ENCODE measurements at places on chromosomes 1 and 21.

DNA sequence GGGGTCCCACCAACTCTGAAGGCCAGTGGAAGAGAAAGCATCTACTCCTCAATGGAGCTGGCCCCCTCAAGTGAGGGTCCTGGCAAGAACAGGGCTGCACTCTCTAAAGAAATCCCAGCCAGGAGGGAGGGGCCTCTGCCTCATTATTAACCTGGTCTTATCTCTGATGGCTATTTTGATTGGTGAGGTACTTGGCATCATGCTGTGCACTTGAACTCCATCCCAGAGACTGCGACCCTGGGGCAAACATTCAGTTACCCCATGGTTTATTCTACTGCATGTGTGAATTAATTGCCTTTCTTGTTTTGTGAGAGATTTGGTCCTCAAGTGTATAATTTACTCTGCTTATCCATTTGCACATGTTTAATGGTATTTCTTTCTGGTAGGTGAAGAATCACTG, 55.0 kb upstream of the ETV3 start:
- no peak for DNase-seq

DNA sequence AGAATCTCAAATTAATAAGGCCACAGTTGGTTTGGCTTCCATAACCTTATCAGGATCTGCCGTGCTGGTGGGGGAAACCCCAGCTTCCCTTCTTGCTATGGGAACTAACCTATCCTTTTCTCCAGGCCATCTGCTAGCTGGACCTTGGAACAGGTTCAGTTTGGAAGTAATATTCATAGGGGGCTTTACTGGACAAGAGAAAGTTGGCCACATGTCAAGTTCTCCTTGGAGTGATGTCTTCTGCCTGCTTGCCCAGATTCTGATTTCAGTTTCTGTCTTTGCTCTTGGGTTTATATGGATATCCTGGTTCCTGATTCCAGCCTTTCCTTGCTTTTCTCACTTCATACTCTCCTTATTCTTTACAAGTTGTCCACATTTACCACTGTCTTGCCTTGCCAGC, 279.6 kb downstream of the ASTN1 start:
- DNase-seq: no peak

DNA sequence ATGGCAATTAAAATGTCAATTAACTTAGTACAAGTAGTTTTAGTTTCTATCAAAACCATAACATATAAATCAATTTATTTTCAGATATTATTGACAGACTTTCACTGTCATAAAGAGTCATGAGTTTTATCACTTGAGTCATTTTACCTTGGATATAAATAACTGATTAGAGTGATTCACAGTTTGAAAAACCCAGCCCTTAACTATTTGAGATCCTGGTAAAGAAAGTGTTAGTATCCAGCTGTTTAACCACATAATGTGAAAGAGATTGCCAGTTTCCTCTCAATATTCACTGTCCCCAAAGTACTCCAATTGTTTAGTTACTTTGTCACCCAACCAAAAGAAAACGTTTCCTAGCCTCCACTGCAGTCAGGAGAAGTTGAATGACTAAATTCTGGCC, 91.3 kb downstream of the UCHL5 start:
- peak; percentile 52 for DNase-seq

DNA sequence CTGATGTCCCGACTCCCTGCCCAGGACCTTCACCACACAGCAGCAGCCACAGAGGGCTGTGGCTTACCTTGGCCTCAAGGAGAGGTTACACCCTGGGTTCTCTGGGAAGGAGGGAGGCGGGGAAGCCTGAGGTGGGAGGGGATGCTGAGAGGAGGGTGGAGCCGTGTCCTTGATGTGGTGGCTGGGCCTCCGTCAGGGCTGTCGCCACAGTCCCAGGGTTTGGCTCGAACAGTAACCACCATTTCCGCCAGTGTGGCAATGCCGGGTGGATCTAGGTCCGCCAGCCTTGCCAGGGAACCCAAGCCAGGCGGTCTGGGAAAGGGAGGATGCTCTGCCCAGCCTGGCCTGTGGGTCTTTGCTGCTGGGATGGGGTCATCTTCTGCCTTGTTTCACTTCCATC, 18.4 kb upstream of the CDCA8 start:
- no peak for DNase-seq

DNA sequence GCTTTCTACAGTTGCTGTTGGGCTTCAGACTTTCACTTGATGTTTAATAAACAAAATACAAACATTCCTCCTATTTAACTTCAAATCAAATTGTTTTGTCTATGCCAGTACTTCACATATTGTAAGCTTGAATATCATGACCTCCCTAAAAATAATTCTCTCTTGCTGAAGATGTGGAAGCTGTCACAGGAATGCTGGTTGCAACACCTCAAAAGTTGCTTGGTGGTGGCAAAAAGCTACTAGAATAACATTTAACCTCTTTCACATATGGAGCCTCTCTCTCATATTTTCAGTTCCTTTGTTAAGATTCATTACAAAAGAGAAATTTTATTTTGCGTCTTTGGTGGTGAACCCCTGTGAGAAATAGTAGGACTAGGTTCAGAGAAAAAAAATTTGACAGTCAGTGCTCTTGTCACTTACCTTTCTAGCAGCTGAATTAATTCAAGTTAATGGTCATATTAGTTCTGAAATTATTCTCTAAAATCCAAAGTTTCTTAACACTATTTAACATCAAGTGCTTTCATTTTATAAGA, 25.5 kb upstream of the F13B start:
- no peak for DNase-seq

- DNase-seq: no peak
Observed at GRCh38 chr1:92551916-92552315, 65.2 kb upstream of the GFI1 start.

GRCh38 chr1:22317231-22317919, 134.3 kb upstream of the ZBTB40 start:
- DNase-seq: peak; percentile 44

- no peak for DNase-seq
Observed at GRCh38 chr21:39918558-39918957, 51.3 kb downstream of the PCP4 start.

GRCh38 chr1:240465531-240465940, 146.4 kb downstream of the GREM2 start:
- no peak for DNase-seq

DNA sequence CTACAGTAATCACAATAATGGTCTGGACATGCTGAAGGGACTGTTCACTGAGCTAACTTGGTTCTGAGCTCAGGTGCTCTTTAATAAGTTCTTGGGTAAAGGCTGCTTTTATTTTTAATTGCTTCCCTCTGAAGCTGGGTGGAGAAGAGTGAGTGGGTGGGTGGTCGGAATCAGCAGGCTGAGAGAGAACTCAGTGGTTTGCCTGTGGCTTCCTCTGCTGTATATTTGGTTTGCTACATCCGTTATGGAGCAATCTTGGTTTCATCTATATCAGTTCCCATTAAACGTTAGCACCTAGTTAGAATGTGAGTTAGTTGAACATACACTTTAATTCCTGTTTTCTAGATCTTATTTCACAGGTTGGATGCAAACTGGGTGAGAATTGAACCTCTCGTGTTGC, 23.3 kb downstream of the CNIH4 start:
- DNase-seq: no peak

DNA sequence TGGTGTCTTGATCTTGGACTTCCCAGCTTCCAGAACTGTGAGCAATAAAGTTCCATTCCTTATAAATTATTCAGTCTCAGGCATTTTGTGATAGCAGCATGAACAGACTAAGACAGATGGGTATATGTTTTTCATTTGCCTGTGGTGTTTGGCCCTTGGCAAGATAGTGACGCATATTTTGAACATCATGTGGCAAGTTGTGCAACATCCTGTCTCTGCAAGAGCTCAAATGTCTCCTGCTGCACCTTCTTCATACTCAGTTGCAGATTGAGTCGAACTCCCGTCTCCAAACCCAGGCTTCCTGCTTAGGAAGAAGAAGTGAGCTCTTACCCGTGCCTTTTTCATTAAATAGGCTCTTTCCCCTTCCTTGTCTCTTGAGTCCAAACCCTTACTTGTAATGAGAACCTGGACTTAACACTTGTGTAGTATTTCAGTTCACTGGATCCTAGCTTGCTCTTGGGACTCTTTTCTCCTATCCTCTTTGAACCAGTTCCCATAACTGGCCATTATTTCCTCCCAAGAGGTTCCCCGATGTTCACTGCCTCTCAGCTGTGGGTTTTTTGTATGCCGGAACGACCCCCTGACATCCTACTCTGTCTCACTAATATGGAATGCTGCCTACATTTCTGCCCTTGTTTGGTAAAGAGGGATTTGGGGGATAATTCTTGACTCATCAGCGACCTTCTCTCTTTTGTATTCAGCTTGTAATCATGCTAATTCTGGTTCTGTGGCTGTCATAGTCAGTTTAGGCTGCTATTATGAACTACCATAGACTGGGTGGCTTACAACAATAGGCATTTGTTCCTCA, 125.0 kb upstream of the KCNK2 start:
- peak; percentile 90 for DNase-seq

DNA sequence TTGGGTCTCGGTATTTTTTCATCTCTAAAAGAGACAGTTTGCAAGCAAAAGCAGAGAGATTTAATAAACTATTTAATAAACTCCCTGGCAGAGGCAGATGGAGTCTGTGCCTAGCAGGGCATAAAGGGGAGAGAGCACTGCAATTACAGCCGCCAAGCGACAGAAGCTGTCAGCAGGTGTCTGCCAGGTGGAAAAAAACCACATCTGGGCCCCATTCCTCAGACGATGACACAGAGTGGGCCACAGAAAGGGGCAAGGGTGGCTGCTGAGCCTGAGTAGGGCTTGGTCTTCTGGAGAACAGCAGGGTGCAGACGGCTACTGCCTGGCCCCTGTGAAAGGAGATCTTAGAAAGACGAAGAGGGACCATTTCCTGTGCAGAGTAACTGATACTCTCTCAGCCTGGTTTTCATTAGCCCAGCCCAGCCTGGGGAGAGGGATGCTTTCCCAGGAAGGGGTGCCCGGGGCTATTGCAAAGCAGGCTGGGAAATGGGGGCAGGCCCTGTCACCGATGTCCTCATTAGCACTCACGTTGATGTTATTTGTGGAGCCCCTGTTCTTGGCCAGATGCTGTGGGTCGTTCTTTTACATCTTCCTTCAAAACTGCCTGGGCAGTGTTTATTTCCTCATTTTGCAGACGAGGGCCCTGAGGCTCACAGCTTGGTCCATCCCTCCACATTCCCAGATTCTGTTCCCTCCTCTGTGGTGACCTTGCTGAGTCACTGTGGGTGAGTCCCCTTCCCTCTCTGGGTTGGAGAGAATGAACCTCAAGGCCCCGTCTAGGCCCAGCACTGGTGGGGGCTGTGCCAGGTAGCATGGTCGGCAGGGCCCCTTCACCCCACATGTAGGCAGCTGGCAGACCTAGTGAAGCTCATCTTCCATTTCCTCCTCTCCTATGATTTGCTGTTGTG, 472.7 kb downstream of the PTPRU start:
- DNase-seq: peak; percentile 93

Measured in PC-3 (cell line).